Ecto neural progenitor cell (in vitro differentiated cells): ENCODE measurements at places on chromosomes 1 and 21.

DNA sequence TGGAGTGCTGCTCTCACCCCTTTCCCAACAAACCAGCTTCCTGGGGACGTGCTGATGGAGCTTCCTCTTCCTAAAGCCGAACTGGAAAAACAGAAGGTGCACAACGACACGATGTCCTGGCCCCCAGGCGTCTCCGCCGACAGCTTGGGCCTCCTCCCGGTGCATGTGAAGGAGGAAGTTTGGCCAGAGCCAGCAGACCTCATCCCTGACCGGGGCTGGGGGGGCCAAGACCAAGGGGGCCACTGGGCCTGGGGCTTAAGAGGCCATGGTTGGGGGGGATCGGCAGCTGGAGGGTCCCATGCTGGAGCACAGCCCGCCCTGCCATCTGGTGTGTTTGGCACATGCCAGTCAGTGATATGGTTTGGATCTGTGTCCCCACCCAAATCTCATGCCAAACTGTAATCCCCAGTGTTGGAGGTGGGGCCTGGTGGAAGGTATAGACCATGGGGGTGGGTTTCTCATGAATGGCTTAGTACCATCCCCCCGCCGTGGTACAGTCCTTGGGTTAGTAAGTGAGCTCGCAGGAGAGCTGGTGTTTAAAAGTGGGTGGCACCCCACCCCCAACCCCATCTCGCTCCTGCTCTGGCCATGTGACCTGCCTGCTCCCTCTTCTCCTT, 6.4 kb downstream of the HES4 start:
- no peak for DNase-seq

DNA sequence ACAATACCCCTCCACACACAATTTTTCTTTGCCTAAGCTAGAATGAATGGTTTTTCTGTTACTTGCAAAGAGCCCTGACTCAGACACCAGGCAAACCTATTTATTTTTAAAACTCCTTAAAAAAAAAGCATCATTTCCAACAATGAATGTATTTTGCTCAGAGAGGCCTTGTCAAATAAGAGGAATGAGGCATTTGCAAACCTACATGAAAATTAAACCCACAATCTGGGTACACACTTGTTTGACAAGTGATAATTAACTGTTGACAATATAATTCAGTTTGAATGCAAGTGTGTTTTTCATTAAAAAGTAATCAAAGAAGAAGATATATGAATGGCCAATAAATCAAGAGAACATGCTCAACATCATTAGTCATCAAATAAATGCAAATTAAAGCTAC, 339.5 kb downstream of the PTPRU start:
- no peak for DNase-seq

- DNase-seq, result no peak
Observed at GRCh38 chr1:69121723-69122122, 446.0 kb upstream of the LRRC7 start.

DNA sequence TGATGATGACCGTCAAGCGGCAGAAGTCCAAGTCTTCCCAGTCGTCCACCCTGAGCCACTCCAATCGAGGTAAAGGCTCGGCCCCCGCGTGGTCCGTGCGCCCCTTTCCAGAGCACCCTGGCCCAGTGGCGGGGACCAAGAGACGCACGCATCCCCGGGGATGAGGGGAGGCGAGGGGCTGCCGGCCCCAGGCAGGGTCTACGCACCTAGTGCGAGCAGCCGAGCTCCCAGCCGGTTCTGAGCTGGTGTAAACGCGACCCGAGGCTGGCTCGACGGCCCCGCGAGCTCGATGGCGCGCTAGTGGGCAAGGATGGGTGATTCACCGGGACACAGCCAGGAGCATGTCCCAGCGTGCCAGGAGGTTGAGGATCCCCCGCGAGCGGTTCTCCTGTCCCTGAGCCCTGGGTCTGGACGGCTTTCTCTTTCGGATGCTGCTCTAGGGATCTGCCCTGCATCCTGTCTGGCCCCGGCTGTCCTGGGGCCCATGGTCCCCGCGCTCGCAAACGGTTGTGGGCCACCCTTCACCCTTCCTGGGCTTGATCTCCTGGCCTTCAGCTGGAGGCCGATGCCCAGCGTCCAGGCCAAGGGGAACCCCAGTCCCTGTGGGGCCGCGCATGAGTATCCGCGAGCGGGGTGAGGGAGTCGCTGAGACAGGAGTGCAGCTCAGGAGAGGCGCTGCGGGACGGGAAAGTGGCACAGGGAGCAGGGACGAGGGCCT, 689 bp downstream of the PKP1 start:
- no peak for DNase-seq

GRCh38 chr1:32991386-32991785, 26.8 kb upstream of the RNF19B start:
- no peak for DNase-seq

DNA sequence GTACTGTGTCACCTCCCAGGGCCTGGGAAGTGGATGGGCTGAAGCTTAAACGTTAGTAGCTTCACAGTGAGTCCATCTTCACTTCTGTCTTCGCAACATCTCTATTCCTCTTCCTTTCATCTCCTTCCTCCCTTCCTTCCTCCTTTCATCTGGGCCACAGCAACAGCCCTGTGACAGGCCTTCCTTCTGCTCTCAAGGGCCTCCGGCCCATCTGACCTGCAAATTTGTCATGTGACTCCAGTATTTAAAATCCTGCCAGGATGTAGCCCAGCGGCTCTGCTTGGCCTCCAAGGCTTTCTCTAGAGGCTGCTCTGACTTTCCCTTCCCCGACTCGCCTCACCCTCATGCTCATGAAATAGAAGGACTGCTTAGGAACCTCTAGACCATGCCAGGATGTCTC, 10.9 kb upstream of the BATF3 start:
- no peak for DNase-seq

GRCh38 chr1:54335011-54335754, 71.0 kb downstream of the SSBP3 start:
- DNase-seq, result no peak

DNA sequence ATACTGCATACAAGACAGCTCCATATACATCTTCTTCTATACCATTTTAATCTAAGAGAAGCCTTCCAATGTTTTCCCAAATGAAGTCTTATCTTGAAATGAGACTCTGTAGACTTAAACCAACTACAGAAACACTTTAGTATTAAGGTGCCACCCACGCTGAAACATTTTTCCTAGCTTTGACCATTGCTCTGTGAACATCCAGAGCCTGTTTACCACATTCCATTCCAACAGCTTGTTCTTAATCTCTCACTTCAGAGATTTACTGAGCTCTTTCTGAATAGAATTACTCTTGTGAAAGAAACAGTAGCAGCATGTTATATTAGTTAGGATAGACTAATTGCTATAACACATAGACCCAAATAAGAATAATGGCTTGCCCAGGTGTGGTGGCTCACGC, 19.6 kb upstream of the POGZ start:
- no peak for DNase-seq

GRCh38 chr21:41254090-41254700, 62.4 kb upstream of the FAM3B start:
- DNase-seq, result no peak

GRCh38 chr1:185798505-185798904, 64.3 kb downstream of the HMCN1 start:
- DNase-seq, result no peak

DNA sequence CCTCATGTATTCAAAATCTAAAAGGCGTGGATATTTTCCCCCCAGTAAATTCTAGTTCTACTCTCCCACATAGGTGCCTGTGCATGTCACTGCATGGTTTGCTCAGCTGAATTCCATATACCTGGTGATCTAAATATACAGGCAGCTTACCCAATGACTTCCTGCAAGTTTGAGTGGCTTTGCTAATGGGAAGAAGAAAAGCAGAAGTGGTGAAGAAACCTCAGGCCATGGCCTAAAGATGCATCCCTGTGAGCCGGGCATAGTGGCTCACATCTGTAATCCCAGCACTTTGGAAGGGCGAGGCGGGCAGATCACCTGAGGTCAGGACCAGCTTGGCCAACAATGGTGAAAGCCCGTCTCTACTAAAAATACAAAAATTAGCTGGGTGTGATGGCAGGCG, 11.5 kb downstream of the SLC44A3 start:
- DNase-seq, result no peak

DNA sequence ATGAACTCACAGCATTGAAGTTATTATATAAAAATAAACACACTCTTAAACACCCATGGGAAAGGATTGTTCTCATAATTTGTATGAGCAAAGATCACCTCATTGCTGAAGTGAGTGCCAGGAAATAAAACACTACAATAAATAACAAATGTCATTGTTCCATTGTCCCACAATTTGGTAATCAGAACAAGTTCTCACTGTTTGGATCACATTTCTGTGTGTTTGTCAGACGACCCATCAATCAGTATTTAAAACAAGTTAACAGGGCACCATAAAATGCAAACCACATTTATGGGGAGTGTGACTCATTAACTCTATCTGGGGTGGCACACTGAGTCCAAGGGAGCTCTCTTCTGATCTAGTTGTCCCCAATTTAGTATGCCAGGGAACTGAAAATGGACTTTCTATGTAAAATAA, 124.5 kb downstream of the PTPRC start:
- no peak for DNase-seq

GRCh38 chr1:101974599-101975274, 22.0 kb downstream of the OLFM3 start:
- no peak for DNase-seq

DNA sequence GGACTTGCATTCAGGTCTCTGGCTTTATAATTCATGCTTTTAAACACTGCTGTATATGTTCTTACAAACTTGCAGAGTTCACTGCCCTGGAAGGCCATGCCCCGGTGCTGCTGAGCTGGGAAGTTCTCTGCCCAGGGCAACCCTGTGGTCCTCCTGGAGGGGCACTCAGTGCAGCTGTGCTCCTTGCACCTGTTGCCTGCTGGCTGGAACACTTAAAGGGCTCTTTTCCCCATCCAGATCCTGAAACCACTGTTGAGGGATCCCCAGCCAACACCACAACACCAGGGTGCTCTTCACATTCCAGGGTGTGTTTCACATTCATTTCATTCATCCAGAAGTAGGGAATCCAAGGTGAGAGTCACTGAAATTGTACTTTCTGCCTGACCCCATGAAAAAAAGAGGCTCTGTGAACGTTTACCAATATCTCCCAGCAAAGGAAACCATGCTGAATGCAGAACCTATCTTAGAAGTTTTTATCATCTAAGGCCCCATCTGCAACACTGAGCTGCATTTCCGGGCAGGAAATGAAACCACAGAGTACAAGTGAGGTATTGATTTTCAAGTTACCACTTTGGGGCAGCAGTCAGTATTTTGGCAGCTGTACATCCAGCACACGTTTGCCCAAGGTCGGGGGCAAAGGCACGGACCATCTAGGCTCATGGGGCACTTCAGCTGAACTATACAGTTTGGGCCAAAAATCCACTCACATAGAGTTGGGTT, 16.4 kb upstream of the KIAA0040 start:
- no peak for DNase-seq

DNA sequence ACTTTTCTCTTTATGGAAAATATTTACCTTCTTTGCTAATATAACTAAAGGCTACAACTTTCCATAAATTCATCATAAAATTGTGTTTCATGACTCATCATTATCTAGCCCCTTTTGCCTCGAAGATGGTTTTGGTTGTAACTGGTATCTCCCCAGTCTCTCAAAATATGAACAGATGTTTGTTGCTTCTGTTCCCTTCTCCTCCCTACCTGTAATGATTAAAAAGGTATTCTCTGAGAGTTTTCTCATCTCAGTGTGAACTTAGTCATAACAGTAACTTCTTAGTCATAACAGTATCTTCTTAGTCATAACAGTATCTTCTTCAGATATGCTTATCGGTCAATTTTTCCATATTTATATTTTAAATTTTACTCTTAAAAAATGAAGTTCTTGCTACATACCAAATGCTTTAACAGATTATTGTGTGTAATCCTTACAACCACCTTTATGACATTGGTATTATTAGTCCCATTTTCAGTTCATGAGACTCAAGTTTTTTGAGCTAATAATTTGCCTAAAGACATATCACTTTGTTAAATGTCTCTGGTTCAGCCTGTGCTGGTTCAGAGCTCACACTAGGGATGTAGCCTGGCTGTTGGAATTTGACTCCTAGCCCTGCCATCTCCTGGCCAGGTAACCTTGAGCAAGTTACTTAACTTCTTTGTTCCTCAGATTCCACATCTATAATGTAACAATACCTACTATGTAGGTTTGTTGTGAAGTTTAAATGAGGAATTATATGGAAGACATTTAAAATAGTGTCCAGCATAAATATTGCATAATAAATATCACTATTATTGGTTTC, 32.6 kb downstream of the ATP1B1 start:
- DNase-seq, result no peak

DNA sequence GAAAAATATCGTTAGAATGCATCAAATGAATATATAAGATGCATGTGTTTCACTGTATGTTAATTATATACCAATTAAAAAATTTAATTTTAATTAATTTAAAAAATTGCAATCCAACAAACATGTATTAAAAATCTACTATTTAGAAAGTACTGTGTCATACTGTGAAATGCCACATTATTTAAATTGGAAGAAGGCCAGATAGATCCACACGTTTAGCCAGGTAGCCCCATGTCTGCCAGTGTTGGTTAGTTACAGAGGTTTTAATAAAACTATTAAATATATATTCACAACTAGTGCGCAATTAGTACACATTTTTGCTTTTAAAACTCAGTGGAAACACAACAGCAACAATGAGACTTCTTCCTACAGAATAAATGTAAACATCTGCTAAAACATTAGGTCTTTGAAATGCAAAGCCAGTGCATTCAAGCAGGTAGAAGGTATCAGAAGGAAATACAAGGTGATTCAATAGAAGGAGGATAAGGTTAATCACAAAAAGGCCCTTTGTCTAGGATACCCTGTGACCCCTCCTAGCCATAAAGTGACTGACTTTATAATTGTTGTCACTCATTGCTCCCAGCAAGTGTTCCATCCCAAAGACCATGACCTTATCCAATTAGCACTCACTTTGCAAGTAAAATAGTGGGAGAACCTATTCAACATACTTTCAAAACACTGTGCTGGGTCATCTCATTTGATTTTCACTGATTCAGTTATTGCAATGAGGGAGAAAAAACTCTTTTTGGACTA, 211.5 kb downstream of the TTLL7 start:
- DNase-seq, result no peak

GRCh38 chr1:14578156-14578555, 20.3 kb upstream of the KAZN start:
- DNase-seq, result no peak
